Astrocyte (in vitro differentiated cells and primary cell): ENCODE measurements at places on chromosomes 11 and 22. TPM values are rescaled to one million over a fixed set of nuclear protein-coding genes. Genes with fewer than 3 reads are reported as not detected.
A peak's percentile ranks its signal among the peaks of the same experiment; 100 is the strongest.

DNA sequence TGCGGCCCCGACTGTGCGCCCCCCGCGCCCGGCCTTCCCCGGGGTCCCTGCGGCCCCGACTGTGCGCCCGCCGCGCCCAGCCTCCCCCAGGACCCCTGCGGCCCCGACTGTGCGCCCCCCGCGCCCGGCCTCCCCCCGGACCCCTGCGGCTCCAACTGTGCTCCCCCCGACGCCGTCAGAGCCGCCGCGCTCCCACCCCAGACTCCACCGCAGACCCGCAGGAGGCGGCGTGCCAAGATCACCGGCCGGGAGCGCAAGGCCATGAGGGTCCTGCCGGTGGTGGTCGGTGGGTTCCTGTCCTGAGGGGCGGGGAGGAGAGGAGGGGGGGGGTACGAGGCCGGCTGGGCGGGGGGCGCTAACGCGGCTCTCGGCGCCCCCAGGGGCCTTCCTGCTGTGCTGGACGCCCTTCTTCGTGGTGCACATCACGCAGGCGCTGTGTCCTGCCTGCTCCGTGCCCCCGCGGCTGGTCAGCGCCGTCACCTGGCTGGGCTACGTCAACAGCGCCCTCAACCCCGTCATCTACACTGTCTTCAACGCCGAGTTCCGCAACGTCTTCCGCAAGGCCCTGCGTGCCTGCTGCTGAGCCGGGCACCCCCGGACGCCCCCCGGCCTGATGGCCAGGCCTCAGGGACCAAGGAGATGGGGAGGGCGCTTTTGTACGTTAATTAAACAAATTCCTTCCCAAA is 3.1 kb downstream of the DRD4 start:
- DNase-seq, result no peak

DNA sequence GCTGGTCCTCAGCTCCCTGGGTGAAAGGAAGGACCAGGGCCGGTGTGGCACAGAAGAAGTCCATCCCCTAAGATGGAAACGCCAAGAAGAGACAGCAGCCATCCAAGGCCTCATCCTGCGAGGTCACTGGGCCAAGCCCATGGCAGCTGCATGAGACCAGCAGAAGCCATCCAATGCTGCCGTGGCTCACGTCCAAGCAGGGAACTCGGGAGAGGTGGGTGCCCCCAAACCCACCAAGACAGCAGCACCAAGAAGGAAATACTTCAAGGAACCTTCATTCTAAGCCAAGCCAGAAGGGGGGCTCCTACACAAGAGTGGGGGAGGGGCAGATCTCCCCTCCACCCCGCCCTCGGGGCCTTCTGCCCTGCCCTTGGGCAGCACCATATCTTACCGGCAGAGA is 49.6 kb downstream of the IGSF9B start:
- no peak for DNase-seq

DNA sequence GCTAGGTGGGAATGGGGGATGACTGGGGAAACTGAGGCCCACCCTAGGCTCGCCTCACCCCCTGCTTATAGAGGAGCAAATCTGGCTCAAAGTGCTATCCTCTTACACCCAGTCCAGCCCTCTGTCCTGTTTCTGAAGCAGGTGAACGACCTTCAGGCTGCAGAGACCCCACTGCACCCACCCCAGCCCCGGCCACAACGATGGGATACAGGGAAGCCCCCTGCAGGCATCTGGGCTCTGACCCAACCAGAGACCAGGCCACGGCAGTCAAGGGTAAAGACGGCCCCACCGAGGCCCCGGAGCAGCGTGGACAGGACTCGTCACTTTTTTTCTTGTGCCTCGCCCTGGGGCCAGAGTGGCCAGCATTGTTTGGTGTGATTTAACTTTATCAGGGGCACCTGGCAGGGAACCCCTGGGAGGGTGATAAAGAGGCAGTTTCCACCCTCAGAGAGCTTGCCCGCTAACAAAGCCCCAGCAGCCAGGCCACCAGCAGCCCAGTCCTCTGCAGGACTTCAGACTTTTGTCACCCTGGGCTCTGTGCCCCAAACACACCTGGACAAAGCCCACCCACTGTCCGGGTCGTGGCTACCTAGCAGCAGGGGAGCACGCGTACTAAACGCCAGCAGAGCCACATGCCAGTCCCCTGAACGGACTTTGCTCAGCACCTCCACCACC is 612.6 kb downstream of the TBC1D22A start:
- no peak for DNase-seq

GRCh38 chr11:12159351-12160099 is 49.1 kb downstream of the MICAL2 start:
- peak; percentile 93 for DNase-seq

- DNase-seq, result no peak
These were observed 142.2 kb upstream of the SESN3 start for GRCh38 chr11:95373241-95373640.

- DNase-seq, result no peak
These were observed 470.1 kb upstream of the B3GAT1 start for GRCh38 chr11:134882141-134882540.

GRCh38 chr22:30453731-30454510 is 17.9 kb downstream of the SEC14L3 start:
- DNase-seq, result no peak

- DNase-seq, result no peak
These were observed 35.7 kb downstream of the IGSF9B start for GRCh38 chr11:133921026-133921425.

GGTLC3 gene
- total RNA-seq, result not detected in 2 replicates

SOX10 gene
- 0.10 and 0.34 TPM in 2 replicates for total RNA-seq

C11orf42 gene
- not detected in 2 replicates for total RNA-seq

SF1 gene
- 210 and 215 TPM in 2 replicates for total RNA-seq

GRCh38 chr11:133934599-133935550 is 21.9 kb downstream of the IGSF9B start:
- peak; percentile 95 for DNase-seq

GRCh38 chr11:35639591-35640179 is 21.4 kb downstream of the FJX1 start:
- no peak for DNase-seq

- DNase-seq, result no peak
These were observed 9.9 kb downstream of the PCSK7 start for GRCh38 chr11:117221775-117222517.

GRCh38 chr22:19852177-19852781 is 2.4 kb downstream of the GNB1L start:
- no peak for DNase-seq

ZNF202 gene
- total RNA-seq, result 8.6 and 11.3 TPM in 2 replicates

- no peak for DNase-seq
These were observed 9.2 kb downstream of the EXT2 start for GRCh38 chr11:44104481-44105294.

PHETA2 gene
- 0.12 and 0.18 TPM in 2 replicates for total RNA-seq

- DNase-seq, result peak; percentile 54
These were observed 47.9 kb upstream of the ARHGAP42 start for GRCh38 chr11:100639140-100639539.
